ENCODE measurements at places on chromosomes 5 and 9. TPM values are rescaled to one million over a fixed set of nuclear protein-coding genes. Genes with fewer than 3 reads are reported as not detected.

DNA sequence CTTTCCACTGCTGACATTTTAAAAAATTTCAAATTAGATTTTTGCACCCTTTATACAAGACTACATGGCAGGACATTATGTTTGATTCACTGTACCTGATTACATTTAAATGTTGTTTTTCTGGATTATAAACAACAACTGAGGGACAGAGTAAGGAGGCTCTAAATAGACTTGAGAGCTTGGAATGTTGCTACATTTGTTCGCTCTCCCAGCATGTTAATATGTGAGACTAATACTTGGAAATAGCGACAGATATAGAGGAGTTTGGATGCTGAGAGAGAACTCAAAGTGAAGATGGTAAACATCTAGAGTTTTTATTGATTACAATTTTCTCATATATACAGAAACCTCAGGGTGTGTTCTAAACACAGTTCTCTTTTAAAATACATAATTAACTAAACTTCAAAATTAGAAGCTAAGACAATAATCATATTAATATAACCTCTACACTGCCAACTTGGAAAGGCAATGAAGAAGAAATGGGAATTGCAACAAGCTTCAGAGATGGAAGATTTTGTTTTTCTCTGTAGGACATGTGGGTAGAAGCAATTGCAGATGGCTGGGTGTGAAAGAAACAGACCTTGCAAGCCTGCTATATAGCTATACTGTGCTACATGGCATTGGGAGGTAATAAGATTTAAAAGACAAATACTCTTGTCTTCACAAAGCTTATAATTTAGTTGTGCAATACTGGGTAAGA lies 1.4 kb upstream of the NDFIP1 start:
- peak overlapping the region; percentile 94 for H3K27ac ChIP-seq
- no peak for DNase-seq
- no peaks in the 10 kb centered on the region for H3K27me3 ChIP-seq
- H3K4me1 ChIP-seq: peaks cover 70% of the 10 kb centered on the region
- H3K4me3 ChIP-seq: peak overlapping the region; percentile 97

Gene PCDHGB2
- 0.28 TPM for total RNA-seq

Gene ESM1
- 0.23 TPM for total RNA-seq

DNA sequence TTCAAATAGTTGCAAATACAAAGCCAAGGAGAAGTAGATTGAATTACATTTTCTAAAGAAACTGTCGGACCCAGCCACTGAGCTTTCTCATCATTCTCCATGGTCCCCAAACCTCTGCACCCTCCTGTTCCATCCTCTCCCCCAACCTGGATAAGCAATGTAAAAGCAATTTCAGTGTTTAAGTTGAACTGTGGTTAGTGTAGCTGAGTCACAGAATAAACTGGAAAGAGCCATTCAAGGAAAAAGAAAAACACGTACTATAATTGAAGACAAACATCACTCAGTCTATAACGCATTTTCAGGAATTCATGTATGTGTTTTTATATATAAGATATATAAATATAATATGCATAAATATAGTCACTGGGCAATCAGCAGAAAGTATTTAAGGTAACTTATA lies 54.1 kb upstream of the TMEM161B start:
- no peak overlapping the region for H3K27ac ChIP-seq
- DNase-seq: no peak
- H3K4me3 ChIP-seq: no peak overlapping the region
- no peaks in the 10 kb centered on the region for H3K4me1 ChIP-seq
- no peaks in the 10 kb centered on the region for H3K36me3 ChIP-seq

Gene TPPP
- 0.32 TPM for total RNA-seq

DNA sequence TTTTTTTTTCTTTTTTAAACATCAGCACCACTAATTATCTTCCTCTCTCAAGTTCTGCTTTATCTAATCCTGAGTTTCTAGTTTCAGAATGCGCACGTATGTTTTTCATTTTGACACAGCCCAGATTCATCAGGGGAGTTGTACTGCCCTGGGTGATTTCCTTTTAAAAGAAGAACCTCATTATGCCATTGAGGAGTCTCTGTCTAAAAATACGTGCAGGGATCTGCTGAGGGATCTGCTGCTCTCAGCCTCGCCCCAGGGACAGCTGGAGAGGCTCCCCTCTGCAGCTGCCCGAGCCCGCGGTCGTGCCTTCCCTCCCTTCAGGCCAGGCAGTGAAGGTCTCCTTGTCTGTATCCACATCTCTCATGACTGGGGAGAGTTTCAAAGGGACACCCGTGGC lies 273.1 kb downstream of the ARHGEF28 start:
- peaks cover 66% of the 10 kb centered on the region for H3K27me3 ChIP-seq
- no peak overlapping the region for H3K27ac ChIP-seq
- peak overlapping the region; percentile 72 for H3K4me3 ChIP-seq
- peaks cover 22% of the 10 kb centered on the region for H3K4me1 ChIP-seq
- H3K36me3 ChIP-seq: no peaks in the 10 kb centered on the region

DNA sequence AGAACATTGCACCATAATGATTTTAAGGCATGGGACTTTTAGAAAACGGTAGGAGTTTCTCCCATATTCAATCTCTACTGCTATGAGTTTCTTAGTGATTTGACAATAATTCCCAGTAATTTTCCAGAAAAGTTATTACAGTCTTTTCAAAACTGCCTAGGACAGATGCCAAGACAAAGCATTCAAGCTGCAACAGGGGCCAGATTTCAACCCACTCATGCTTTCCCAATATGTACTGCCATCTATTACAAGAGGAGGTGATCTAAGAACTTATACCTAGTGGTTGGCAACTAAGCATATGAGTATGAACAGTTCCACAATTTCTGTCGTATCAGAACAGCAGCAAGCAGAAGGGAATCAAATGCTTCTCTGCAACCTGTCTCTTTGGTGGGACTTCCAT lies 95.1 kb upstream of the TMED7 start:
- no peak overlapping the region for H3K27ac ChIP-seq
- no peak overlapping the region for H3K4me3 ChIP-seq
- H3K4me1 ChIP-seq: no peaks in the 10 kb centered on the region
- H3K36me3 ChIP-seq: no peaks in the 10 kb centered on the region
- H3K27me3 ChIP-seq: peaks cover 55% of the 10 kb centered on the region

Gene PAEP
- not detected for total RNA-seq

- DNase-seq: no peak
- H3K27ac ChIP-seq: peak overlapping the region; percentile 27
- H3K4me3 ChIP-seq: no peak overlapping the region
- H3K4me1 ChIP-seq: peaks cover 66% of the 10 kb centered on the region
- H3K27me3 ChIP-seq: no peaks in the 10 kb centered on the region
Measured at GRCh38 chr9:135885100-135885853, 22.1 kb downstream of the CAMSAP1 start.

Gene TLX3
- not detected for total RNA-seq

DNA sequence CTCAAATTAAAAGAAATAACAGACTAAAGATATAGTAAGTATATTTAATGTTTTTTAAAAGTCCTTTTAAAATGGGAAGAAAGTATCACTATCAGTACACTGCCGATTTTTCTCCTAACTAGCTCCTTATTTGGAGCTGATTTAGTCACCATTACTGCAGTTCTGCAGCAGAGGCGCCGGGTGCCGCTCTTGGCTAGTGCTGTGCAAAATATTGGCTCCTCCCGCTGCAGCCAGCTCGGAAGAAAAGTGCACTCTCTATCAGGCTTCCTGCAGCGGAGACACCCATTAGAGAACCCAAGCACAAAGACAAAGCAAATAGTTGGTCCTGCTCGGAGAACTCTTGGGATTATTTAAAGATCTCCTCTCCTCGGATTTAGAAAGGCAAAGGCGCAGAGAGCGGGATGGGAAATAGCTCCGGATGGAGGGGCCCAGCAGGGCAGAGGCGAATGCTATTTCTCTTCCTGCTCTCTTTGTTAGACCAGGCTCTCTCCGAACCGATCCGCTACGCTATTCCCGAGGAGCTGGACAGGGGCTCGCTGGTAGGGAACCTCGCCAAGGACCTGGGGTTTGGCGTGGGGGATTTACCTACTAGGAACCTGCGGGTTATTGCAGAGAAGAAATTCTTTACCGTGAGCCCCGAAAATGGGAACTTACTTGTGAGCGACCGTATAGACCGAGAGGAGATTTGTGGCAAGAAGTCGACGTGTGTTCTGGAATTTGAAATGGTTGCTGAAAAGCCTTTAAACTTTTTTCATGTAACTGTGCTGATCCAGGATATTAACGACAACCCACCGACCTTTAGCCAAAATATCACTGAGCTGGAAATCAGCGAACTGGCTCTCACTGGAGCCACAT lies at the start of gene PCDHGB3:
PCDHGB3 (plus strand) TSS at position 249 of the 855 bp plus-strand sequence; CDS start at position 402, 153 bp downstream.
- peak within 1 kb of the TSS; percentile 92 for H3K4me3 ChIP-seq
- H3K27me3 ChIP-seq: peaks cover 90% of the 10 kb centered on the region
- peaks cover 33% of the 10 kb centered on the region for H3K36me3 ChIP-seq
- H3K27ac ChIP-seq: peak within 1 kb of the TSS; percentile 5
- DNase-seq: peak; percentile 41

DNA sequence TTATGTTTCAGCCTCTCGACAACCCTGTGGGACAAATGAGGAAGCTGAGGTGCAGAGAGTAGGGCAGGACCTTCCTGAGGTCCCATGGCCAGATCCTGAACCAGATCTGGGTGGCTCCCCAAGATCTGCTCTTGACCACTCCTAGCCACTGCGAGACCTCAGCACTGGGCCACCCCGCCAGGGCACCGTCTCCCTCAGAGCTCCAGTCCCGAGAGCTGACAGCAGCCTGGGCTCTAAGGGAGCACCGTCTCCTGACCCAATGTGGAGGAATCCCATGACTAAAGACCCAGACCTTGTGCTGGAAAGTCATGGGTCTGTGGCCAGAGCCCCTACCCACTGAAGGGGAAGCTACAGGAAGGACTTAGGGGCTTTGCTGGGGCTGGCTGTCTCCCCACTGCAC lies 4.5 kb upstream of the LMX1B start:
- peaks cover 63% of the 10 kb centered on the region for H3K27me3 ChIP-seq
- H3K4me3 ChIP-seq: no peak overlapping the region

Gene TJP2
- 31.1 TPM for total RNA-seq

- H3K36me3 ChIP-seq: no peaks in the 10 kb centered on the region
- H3K4me1 ChIP-seq: no peaks in the 10 kb centered on the region
- DNase-seq: no peak
- no peaks in the 10 kb centered on the region for H3K27me3 ChIP-seq
Measured at GRCh38 chr5:2699686-2700085, 51.8 kb downstream of the IRX2 start.

- peaks cover 1% of the 10 kb centered on the region for H3K36me3 ChIP-seq
- DNase-seq: no peak
- no peak overlapping the region for H3K4me3 ChIP-seq
- no peaks in the 10 kb centered on the region for H3K4me1 ChIP-seq
- no peaks in the 10 kb centered on the region for H3K27me3 ChIP-seq
Measured at GRCh38 chr5:57862471-57862911, 379.9 kb upstream of the ACTBL2 start.

Gene ARRDC3
- total RNA-seq: 12.8 TPM

DNA sequence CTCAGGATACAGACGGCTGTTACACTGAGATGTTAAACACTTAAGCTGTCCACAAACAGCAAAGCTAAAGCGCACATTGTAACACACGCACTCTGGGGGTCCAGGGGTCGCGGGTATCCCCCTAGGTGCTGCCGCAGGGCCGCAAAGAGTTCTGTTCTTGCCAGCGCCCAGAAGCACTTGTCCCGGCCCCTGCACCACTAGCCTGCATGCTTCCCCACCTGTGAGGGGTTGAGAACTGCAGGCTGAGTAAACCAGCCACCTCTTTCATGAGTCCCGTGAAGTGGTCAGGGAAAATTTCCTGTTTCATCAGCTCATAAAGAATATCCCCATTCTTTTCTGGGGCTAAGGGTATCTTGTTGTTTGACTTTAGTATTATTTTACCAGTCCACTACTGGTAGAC lies 154.4 kb upstream of the FBXL17 start:
- H3K27ac ChIP-seq: no peak overlapping the region
- DNase-seq: no peak
- no peaks in the 10 kb centered on the region for H3K4me1 ChIP-seq
- no peaks in the 10 kb centered on the region for H3K36me3 ChIP-seq

Gene FAM78A
- total RNA-seq: 38.0 TPM

DNA sequence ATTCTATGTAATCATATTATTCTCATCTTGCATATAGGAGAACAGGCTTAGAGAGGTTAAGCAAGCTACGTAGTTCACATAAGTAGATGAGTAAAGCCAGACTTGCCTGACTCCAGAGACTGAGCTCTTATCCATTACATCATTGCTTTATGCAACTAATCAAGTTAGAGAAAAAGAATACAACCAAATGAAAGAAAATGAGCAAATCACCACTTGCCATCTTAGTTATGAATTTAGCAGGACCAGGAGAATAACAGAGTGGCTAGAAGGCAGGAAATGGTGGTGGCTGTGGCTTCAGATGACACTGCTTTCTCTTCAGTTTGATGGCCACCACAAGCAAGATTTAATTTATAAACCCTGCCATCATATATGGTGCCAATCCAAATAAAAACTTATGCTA lies 26.6 kb downstream of the POC5 start:
- no peaks in the 10 kb centered on the region for H3K27me3 ChIP-seq
- no peak for DNase-seq
- no peak overlapping the region for H3K4me3 ChIP-seq

Gene MUSK
- total RNA-seq: not detected

Gene PTGER4
- 42.3 TPM for total RNA-seq

- DNase-seq: no peak
- no peaks in the 10 kb centered on the region for H3K36me3 ChIP-seq
- no peaks in the 10 kb centered on the region for H3K27me3 ChIP-seq
- no peak overlapping the region for H3K4me3 ChIP-seq
- H3K4me1 ChIP-seq: peaks cover 16% of the 10 kb centered on the region
Measured at GRCh38 chr9:129709438-129710168, 43.2 kb downstream of the PTGES start.

DNA sequence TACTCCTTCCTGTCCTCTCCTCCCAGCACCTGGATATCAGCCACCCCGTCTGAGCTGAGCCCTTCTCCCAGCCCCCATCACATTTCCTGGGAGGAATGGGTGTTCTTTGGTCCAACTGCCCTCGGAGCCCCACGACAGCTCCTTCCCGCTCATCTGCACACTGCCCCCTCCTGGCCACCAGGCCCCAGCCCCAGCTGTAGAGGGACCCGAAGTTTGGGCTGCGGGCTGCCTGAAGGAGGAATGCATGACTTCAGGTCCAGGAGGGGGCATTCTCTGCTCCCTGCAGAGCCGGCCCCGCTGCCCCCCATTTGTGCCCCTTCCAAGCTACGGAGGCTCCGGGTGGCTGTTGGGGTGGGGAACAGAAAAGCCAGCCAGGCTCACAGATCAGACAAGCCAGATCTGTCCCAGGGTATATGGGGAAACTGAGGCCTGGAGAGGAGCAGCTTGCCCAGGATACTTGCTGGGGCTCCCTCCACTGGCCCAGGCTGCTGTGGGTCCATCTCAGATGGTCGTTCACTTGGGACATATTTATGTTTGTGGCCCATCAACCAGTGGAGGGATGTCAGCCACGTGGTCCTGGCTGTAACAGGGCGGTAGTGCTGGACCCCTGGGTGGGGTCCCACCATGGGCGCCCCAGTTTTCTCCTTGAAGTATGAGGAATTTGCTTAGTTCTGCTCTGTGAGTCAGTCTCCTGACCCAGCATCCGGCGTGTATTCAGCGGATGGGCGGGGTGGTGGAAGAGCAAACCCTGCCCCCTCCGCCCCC lies 33.1 kb downstream of the DAB2IP start:
- H3K36me3 ChIP-seq: no peaks in the 10 kb centered on the region
- H3K27me3 ChIP-seq: peaks cover 12% of the 10 kb centered on the region
- H3K27ac ChIP-seq: no peak overlapping the region
- DNase-seq: peak; percentile 35
- no peaks in the 10 kb centered on the region for H3K4me1 ChIP-seq
- no peak overlapping the region for H3K4me3 ChIP-seq

Gene PPP2CA
- 158 TPM for total RNA-seq
